ENCODE measurements at places on chromosomes 7 and 10.
A peak's percentile ranks its signal among the peaks of the same experiment; 100 is the strongest.

GRCh38 chr7:40000734-40001315 lies 50.8 kb downstream of the CDK13 start:
- no peaks in the 10 kb centered on the region for H3K36me3 ChIP-seq
- no peak overlapping the region for H3K4me3 ChIP-seq
- no peak for DNase-seq
- no peak overlapping the region for H3K27ac ChIP-seq

- no peaks in the 10 kb centered on the region for H3K4me1 ChIP-seq
- H3K27ac ChIP-seq: no peak overlapping the region
- H3K27me3 ChIP-seq: no peaks in the 10 kb centered on the region
Observed at GRCh38 chr10:70619271-70620019, 16.9 kb upstream of the PRF1 start.

GRCh38 chr10:112565434-112566053 lies 118.5 kb downstream of the VTI1A start:
- H3K27me3 ChIP-seq: no peaks in the 10 kb centered on the region
- H3K4me1 ChIP-seq: no peaks in the 10 kb centered on the region
- H3K27ac ChIP-seq: no peak overlapping the region
- DNase-seq: peak; percentile 13

DNA sequence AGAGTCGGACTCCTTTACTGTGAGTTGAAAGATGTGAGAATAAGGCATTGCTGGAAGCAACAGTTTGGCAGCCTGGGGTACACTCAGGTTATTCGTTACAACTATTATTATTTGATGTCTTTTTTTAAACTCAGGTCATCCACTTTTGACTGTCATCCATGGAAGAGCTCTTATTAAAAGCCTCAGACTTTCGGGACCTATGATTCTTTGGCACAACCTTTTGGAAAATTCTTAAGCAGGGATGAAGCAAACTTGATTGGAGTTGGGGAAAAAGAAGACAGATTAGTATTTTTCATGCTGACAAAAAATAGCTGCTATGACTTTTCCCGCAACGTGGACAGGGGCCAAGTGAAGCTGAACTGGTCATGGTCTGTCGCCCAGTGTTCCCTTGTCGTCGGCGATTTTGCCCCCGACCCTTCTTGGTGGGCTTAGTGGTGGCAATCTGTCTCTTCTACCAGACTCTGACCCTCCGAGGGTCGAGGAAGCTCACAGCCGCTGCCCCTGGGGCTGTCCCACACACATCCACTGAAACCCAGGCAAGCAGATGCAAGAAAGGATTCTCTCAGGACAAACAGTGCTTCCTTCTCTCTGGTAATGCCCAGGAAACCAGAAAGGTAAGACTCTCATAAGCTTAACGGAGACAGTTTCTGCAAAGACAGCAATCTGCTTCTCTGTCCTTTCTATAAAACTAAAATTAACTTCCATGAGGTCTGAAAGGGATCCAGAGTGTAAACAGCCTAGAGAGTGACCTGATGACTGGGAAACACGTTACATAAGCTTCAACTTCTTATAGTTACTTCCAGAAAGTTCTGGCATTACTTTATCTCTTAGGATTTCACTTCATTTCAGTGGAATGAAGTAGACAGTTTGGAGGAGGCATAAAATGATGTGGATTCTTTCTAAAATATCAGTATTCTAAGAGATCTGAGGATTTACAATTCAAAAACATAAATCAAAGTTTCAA lies 1.0 kb downstream of the CPED1 start:
- H3K27me3 ChIP-seq: no peaks in the 10 kb centered on the region
- H3K36me3 ChIP-seq: no peaks in the 10 kb centered on the region
- H3K4me3 ChIP-seq: peak overlapping the region; percentile 20
- no peaks in the 10 kb centered on the region for H3K4me1 ChIP-seq

- H3K27ac ChIP-seq: no peak overlapping the region
- no peaks in the 10 kb centered on the region for H3K27me3 ChIP-seq
- DNase-seq: no peak
Observed at GRCh38 chr7:96686305-96686704, 23.3 kb downstream of the SEM1 start.

- no peak overlapping the region for H3K4me3 ChIP-seq
- no peaks in the 10 kb centered on the region for H3K4me1 ChIP-seq
- no peaks in the 10 kb centered on the region for H3K27me3 ChIP-seq
- H3K36me3 ChIP-seq: no peaks in the 10 kb centered on the region
Observed at GRCh38 chr7:88432301-88432700, 125.6 kb upstream of the STEAP4 start.

DNA sequence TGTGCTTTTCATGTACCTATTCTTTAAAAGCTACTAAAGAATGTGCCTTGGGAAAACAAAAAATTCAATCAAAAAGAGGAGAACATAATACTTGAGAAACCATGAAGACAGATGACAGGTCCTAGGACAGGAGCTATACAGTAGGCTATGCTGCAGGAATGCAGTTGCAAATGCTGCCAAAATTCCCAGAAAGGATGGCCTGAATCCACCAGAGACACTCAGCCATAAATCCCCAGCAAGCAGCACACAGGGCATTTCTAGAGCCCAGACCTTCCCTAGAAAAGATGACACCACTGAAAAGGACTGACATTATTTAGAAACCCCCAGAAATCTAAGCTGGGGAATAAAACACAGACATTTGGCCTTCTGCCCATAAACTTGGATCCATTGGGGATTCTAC lies 237.3 kb downstream of the C7orf25 start:
- no peak overlapping the region for H3K4me3 ChIP-seq
- no peaks in the 10 kb centered on the region for H3K36me3 ChIP-seq
- no peak overlapping the region for H3K27ac ChIP-seq
- no peak for DNase-seq
- no peaks in the 10 kb centered on the region for H3K4me1 ChIP-seq

GRCh38 chr7:123622660-123623386 lies 21.2 kb downstream of the ASB15 start:
- H3K4me1 ChIP-seq: no peaks in the 10 kb centered on the region
- H3K27ac ChIP-seq: no peak overlapping the region
- no peaks in the 10 kb centered on the region for H3K27me3 ChIP-seq

GRCh38 chr10:72194949-72195348 lies 20.9 kb upstream of the ANAPC16 start:
- no peak overlapping the region for H3K27ac ChIP-seq
- no peaks in the 10 kb centered on the region for H3K27me3 ChIP-seq
- no peaks in the 10 kb centered on the region for H3K4me1 ChIP-seq
- H3K4me3 ChIP-seq: no peak overlapping the region

DNA sequence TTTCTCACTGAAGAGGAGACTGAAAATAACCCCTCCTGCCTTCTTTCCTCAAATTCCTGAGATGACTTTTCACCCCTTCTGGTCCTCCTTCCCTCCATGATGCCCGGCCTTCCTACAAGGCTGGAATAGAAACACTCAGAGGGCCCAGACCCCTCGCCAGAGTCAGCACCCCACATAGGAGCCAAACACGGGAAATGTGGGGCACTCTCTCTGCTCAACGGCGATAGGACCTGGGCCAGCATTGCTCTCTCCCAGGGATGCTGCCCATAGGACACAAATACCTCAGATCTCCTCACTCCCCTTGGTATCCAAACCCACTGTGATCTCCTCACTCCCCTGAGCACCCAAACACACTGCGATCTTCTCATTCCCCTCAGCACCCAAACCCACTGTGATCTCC lies 7.4 kb downstream of the CFAP46 start:
- no peaks in the 10 kb centered on the region for H3K36me3 ChIP-seq
- DNase-seq: no peak
- H3K4me1 ChIP-seq: no peaks in the 10 kb centered on the region

DNA sequence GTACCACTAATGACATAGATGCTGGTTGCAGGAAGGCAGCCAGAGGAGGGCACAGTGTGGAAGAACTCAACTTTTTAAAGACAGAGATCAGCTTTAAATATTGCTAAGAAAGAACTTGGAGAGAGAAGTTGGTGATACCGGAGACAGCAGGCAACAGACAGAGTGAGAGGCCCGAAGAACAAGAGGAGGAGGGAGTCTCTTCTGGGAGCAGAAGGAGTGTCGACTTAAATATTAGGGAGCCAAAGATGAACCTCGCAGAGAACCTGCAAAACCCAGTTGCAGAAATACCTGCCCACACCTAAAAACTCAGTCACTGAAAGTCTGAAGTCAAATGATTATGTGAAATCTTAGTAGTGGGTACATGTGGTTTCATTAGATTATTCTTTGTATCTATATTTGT lies 3.4 kb upstream of the WDR86 start:
- H3K36me3 ChIP-seq: no peaks in the 10 kb centered on the region
- H3K4me3 ChIP-seq: no peak overlapping the region
- peaks cover 13% of the 10 kb centered on the region for H3K27me3 ChIP-seq
- peaks cover 8% of the 10 kb centered on the region for H3K4me1 ChIP-seq
- DNase-seq: no peak
- H3K27ac ChIP-seq: no peak overlapping the region

DNA sequence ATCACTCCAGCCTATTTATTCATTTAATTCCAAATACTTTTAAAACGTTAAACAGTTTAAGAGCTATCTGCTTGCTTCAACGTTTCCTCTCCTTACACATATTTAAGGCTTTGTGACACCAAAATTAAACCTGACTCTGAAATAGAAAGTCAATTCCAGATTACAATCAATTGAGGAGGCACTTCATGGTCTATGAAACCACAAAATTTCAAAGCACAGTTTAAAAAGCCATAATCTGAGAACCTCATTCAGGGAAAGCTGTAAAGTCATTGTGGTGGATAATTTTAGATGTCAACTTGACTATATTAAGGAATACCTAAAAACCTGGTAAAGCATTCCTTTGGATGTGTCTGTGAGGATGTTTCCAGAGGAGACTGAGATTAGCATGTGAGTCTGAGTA lies 6.2 kb downstream of the SNX13 start:
- no peaks in the 10 kb centered on the region for H3K36me3 ChIP-seq
- H3K27me3 ChIP-seq: no peaks in the 10 kb centered on the region
- H3K4me3 ChIP-seq: no peak overlapping the region

GRCh38 chr7:77427996-77428603 lies 12.0 kb upstream of the GSAP start:
- H3K4me3 ChIP-seq: no peak overlapping the region
- no peak overlapping the region for H3K27ac ChIP-seq
- H3K27me3 ChIP-seq: no peaks in the 10 kb centered on the region
- H3K4me1 ChIP-seq: no peaks in the 10 kb centered on the region
- H3K36me3 ChIP-seq: no peaks in the 10 kb centered on the region

GRCh38 chr10:3875842-3876235 lies 90.8 kb upstream of the KLF6 start:
- H3K27me3 ChIP-seq: no peaks in the 10 kb centered on the region
- H3K36me3 ChIP-seq: no peaks in the 10 kb centered on the region
- H3K4me1 ChIP-seq: no peaks in the 10 kb centered on the region
- no peak for DNase-seq
- H3K27ac ChIP-seq: no peak overlapping the region

- no peak for DNase-seq
- H3K27ac ChIP-seq: no peak overlapping the region
- H3K4me1 ChIP-seq: no peaks in the 10 kb centered on the region
- H3K27me3 ChIP-seq: no peaks in the 10 kb centered on the region
- H3K36me3 ChIP-seq: no peaks in the 10 kb centered on the region
Observed at GRCh38 chr7:141974831-141975230, 1.3 kb upstream of the TAS2R38 start.

DNA sequence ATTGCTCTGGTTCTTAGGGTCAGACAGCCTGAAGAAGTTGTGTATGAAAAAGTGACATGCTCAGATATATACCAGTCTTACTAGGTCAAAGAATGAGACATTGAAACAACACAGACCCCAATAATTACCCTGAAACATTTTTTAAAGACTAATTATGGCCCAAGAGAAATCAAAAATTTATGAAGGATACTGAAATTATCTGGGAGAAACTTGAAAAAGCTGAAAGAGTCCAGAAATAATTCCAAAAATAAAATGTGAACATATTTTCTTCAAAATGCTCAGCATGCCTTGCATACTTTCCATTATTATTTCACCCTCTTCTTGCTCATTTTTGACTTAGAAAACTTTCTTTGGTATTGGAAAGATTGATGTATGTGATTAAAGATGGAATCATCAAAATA lies 198.9 kb upstream of the CCDC6 start:
- DNase-seq: no peak
- H3K4me3 ChIP-seq: no peak overlapping the region
- no peaks in the 10 kb centered on the region for H3K4me1 ChIP-seq
- H3K27me3 ChIP-seq: no peaks in the 10 kb centered on the region

DNA sequence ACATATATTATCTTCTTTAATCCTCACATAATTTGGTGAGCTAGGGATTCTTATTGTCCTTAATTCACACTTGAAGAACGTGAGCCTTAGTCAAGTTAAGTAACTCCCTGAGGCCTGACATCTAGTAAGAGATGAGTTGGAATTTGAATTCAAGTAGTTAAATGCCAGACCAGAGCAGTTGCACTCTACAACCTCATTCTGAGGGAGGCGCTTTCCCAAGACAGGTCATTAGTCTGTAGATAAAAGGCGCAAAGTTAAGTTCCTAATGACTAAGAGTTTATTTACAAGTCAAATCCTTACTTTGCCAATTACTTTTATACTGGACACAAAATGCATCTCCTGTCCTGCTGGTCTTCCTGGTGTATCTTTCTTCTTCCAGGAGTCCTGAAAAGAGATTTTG lies 3.6 kb upstream of the EXOC6 start:
- H3K36me3 ChIP-seq: no peaks in the 10 kb centered on the region
- no peak for DNase-seq
- no peak overlapping the region for H3K27ac ChIP-seq

All from prostate gland (tissue), 2 donors.